ENCODE measurements at places on chromosomes 5 and 9.

GRCh38 chr5:83568186-83568585 is 96.6 kb downstream of the VCAN start:
- no peak for DNase-seq

DNA sequence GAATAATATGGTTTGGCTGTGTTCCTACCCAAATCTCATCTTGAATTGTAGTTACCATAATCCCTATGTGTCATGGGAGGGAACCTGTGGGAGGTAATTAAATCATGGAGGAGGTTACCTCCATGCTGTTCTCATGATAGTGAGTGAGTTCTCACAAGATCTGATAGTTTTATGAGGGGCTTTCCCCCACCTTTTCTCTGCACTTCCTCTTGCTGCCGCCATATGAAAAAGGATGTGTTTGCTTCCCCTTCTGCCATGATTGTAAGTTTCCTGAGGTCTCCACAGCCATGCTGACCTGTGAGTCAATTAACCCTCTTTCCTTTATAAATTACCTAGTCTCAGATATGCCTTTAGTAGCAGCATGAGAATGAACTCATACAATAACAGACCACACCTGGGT is 63.7 kb upstream of the PRR16 start:
- no peak for DNase-seq

DNA sequence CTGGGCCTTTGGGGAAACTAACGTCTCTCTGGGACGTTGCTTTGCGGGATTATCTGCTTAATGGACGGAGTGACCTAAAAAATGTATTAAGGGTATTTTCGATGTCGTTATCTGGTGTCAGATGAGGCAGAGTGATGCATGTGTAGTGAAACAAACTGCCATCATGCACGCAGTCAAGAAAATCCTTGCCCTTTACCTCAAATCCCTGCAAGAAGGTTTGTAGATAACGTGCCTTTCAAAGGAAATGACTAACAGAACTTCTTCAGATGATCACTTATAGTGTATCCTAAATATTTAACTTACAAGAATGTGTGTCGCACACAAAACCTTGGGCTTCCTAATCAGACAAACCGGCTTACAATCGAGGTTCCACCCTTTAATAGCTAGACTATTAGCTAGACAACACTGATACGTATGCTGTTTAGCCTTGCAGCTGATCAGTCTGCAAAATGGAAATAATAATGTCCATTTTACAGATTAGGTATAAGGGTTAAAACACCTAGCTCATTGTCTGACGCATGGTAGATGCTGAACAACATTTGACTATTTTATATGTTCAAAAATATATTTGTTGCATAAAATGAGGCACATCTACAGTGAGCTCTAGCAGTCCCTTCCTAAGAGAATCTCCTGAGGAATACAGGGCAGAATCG is 541 bp upstream of the TBCA start:
- DNase-seq, result no peak

- no peak for DNase-seq
These were observed 7.9 kb downstream of the DAP start for GRCh38 chr5:10753178-10753577.

GRCh38 chr5:38547257-38547656 is 9.2 kb downstream of the LIFR start:
- no peak for DNase-seq

GRCh38 chr9:23850690-23851629 is 24.9 kb upstream of the ELAVL2 start:
- no peak for DNase-seq

GRCh38 chr5:82259172-82259800 is 18.9 kb downstream of the RPS23 start:
- no peak for DNase-seq

GRCh38 chr5:65441800-65442199 is 39.9 kb downstream of the ADAMTS6 start:
- no peak for DNase-seq

DNA sequence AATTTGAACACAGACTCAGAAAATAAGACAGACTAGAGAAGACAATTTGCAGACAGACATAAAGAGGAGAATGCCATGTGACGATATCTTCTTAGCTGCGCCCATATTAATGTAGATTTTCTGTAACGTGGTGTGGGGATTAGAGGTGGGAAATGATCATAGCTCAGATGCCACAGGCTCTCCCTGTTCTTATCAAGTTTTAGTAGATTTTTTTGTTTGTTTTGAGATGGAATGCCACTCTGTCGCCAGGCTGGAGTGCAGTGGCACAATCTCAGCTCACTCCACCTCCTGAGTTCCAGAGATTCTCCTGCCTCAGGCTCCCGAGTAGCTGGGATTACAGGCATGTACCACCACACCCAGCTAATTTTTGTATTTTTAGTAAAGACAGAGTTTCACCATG is 59.4 kb downstream of the VPS13A start:
- no peak for DNase-seq

DNA sequence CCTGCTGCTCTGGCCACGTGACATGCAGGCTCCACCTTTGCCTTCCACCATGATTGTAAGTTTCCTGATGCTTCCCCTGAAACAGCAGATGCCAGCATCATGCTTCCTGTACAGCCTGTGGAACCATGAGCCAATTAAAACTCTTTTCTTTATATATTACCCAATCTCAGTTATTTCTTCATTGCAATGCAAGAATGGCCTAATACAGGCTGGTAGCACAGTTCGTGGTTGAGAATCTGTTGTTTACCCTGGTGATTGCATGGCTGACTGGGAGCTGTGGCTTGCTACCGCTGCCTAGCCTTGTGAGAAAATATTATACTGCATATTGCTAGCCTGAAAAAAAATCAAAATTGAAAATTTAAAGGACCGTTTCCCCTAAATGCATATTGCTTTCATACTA is 44.8 kb upstream of the PTPN3 start:
- no peak for DNase-seq

GRCh38 chr5:140631831-140632365 is 1.1 kb downstream of the CD14 start:
- DNase-seq, result no peak

GRCh38 chr9:121281614-121282276 is 13.8 kb downstream of the GSN start:
- DNase-seq, result no peak

GRCh38 chr9:19180991-19181390 is 49.5 kb upstream of the DENND4C start:
- no peak for DNase-seq

DNA sequence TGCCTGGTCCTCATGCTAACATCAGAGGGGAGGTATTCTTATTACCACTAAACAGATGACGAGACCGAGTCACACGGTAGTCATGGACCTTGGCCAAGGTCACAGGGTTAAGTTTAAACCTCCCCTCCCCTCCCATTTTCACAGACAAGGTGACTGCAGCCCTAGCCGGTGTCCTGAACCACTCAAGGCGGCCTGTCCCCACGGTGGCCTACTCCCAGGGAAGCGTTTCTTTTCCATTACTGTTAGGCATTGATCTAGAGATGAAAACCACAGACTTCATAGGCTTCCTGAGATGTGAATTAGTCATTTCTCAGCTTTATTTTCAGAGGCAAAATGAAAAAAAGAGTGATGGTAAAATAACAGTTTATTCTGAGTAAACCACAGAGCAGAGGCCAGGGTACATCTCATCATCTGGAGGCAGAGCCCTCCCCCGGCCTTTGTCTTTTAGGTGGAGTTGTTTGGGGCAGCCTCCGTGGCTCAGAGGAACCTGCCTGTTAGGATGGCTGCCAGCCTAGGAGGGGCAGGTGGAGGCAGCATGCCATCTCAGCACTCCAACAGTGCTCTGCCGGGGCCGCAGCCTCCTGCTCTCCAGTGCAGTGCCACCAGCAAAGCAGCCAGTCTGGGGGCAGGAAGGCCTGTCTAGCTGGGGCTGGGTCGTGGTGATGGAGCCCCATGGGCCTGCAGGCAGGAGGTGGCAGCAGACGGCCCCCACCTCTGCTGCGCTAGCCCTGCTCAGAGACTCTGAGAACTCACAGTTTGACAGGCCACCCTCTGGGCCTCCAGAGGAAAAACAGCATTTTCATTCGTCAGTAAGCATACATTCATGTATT is 71.2 kb downstream of the RAPGEF1 start:
- DNase-seq, result peak; percentile 33

DNA sequence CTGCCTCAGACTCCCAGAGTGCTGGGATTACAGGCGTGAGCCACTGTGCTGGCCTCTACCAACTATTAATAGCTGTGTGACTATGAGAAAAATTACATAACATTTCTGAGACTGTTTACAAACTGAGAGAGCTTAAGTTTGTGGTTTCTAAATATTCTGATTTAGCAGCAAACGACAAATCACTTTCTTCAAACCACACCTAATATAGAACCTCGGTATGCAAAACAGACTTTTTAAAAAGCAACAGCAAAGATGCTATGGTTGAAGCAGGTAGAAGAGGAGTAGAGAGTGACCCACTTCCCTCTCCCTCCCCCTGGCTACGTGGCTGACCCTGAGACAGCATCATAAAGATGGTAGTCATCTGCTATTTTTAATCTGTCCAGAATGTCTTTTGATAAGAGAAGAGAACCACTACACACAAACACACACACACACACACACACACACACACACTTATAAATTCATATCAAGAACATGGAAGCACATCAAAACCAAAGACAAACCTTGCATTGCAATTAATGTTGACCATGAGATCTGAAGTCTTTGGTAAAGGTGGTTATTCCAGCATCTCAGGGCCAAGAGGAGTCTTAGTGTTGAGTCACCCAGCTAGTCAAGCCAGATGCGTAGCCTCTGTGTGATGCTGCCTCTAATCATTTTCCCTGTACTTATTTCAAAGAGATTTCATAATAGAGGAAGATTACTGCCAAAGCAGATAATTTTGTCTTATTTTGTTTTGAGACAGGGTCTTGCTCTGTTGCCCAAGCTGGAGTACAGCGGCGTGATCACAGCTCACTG is 58.1 kb upstream of the TMEM215 start:
- no peak for DNase-seq

GRCh38 chr5:160119142-160119904 is at the start of gene PWWP2A:
Gene PWWP2A, minus strand, starts transcription at chr5:160119450. Its CDS starts 62 bp downstream, at chr5:160119388.
- peak; percentile 95 for DNase-seq

GRCh38 chr9:104027295-104027694 is 66.8 kb upstream of the SMC2 start:
- no peak for DNase-seq

- DNase-seq, result no peak
These were observed 21.7 kb downstream of the SLC6A18 start for GRCh38 chr5:1246711-1247431.

DNA sequence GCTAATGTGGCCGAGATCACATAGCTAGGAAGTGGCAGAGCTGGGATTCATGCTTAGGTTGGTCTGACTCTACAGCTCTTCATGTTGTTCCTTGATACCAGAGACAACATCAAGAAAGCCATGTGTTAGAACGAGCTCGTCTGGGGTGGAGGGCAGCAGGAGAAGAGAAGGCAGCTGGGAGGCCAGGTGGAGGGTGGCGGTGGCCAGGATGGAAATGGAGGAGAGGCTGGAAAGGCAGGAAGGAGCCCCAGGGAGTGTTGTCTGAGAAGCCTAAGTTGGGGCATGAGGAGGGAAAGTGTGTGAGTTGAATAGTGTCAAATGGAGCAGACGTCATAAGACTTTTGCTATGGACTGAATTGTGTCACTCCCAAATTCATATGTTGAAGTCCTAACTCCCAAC is 315.3 kb downstream of the GADD45G start:
- DNase-seq, result no peak

- no peak for DNase-seq
These were observed 1075.0 kb downstream of the CDH9 start for GRCh38 chr5:25963251-25964008.

DNA sequence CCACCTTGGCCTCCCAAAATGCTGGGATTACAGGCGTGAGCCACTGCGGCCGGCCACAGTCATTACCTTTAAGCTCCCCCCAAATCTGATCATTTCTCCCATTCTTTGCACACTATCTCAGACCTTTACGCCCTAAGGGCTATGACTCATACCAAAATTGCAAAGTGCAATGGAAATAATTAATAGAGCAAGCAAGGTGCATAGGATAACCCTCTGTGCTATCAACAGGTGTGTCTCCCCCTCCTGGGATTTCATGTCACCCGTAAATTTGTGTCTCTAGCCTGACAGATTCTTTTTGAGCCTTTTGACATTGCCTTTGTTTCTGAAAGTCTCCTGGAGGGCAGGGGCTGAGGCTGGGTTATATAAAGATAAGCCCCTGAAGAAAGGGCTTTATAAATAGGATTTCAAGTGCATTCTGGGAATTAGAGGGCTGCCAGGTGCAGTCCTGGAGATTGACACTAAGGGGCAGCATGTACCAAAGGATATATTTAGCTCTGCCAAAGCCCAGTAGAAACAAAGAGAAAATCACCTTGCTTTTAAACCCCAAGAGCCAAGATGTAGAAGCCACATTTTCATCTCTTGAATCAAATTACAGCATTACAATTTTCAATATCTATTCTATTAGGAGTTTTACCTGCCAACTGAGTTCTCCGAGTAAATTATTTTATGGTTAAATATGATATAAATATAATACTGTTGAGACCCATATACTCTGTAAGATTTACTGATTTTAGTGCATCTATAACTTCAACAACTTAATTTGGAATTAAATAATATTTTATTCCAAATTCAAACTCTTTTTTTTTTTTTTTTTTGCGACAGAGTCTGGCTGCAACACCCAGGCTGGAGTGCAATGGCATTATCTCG is 18.2 kb downstream of the S100Z start:
- peak; percentile 44 for DNase-seq

DNA sequence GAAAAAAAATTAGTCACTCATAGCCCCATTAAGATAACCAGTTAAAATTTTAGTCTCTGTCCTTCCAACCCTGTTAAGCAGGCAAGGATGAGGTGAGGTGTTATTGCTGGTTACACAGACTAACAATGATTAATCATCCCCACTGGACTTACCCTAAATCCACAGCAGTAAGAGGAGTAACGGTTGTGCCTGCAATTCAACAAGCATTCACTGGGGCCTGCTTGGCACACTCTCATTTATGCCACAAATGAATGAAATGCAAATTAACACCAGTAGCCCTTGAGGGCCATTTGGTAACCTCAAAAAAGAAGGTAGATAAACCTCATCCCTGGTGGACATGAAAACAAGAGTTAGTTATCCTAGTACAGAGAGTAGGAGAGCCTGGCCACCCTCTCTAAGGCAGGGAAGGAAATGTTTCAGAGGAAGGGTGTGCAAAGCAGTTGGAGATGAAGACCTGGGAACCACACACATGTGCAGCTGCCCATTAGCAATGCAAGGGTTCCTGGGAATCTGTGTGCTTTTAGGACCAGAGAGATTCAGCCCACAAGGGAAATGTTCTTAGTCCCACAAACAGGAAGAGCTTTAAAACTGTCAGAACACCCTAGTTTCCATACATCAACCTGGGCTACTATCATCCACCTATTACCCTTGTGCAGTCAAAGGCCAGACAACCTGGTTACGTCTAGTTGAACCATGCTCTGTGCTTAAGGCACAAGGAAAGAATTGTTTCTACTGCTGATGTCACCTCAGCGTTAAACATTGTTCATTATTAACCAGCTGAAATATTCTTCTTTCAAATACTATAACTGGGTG is 7.7 kb downstream of the LHFPL2 start:
- DNase-seq, result no peak

- DNase-seq, result no peak
These were observed 1.6 kb upstream of the P4HA2 start for GRCh38 chr5:132229236-132229635.

DNA sequence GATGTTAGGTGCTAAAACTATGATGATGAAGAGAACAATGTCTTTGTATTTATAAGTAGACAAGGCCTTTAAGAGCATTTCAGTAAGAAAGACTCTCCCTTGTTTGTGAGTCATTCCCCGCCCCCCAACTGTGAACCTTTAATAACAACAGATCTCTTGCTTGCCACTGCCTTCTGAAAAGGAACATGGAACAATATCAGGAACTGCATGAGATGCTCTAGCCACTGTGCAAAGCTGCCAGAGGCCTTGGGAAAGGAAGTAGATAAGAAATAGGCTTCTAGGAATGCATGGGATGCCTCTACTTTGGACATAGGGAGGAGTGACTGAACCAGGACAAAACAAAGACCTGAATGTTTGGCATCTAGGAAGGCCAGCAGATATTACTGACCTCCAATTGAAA is 296.1 kb upstream of the MPDZ start:
- no peak for DNase-seq

Measured in stimulated activated CD8-positive, alpha-beta memory T cell treated with anti-CD3 and anti-CD28 coated beads, Interleukin-15, amount 100 ng/mL, for 1 hour (primary cell).